ENCODE measurements at places on chromosomes 7 and 10.

GRCh38 chr10:110576220-110576619 is 8.7 kb downstream of the SMC3 start:
- no peak for DNase-seq

DNA sequence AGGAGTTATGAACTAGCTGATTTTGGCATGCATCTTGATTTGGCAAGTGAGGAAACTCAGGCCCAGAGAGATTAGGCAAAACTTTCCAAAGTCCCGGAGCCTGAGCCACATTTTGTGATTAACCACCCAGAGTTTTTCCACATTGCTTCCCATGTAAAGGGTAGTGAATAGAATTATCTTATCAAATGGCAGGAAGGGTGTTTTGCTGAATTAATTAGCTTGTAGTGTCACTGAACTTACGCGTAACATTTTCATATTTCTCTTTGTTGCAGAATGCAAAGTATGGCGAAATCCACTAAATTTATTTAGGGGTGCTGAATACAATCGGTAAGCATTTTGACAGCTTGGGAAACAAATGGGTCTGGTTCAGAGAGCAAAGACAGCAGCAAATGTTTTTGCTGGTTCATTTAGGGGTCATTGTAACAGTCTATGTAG is 176.2 kb downstream of the ST7 start:
- DNase-seq, result no peak

GRCh38 chr7:151507806-151508205 is 11.9 kb downstream of the RHEB start:
- DNase-seq, result no peak

DNA sequence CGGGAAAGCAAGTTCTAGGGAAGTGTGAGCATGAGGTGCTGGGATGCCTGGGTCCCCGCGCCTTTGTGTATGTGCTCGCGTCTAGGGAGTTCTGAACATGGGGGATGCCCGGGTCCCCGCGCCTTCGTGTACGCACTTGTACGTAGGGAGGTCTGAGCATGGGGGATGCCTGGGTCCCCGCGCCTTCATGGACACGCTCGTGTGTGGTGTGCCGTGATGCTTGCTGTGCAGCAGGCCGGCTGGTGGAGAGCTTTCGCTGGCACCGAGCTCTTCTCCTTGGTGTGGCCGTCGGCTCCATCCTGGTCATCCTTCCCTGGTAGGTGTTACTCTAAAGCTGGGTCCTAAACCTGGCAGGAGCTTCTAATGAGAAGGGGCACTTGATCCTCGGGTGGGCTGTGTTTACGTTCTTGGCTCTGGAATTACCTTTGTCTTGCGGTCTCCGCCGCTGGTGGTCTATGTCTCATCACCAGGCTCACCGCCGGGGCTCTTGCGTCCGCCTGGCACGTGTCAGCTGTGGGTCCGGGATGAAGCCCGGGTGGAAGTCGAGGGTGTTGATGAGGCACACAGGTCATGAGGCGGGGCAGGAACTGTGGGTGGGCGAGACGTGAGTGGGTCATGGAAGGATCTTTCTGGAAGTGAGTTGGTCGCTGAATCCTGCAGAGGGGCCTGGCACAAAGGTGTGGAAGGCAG is 63.5 kb downstream of the DNAJB6 start:
- no peak for DNase-seq

DNA sequence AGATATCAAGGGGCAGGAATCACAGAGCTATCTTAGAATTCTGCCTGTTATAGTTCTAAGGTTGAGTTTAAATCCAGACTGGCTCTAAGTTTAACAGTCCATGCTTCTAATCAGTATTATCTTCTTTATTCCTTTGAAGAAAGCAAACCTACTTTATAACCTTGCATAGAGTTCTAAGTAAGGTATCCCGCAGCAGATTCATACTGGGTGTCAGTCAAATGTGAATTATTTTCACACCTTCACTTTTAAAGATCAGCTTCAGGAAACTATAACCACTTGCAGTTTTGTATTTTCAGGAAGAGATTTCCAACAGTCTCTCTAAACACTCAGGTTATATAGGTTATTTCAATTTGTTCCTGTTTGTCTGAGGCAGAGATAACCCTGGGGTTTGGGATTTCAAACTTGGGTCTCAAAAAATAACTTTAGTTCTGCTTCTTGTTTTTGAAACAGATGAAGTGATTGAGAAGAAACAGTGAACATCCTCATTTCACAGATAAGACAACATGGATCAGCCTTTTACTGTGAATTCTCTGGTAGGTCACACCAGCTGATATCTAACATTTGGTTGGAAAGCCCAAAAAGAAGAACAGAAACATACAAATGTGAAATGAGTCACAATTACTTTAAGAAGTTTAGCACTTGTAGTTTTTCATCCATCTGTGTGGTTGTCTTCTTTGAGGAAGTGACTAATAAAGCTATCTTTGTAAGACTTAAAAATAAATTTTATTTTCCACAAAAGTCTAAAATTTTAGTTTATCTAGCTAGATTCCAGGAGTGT is 21.4 kb downstream of the STAMBPL1 start:
- no peak for DNase-seq

DNA sequence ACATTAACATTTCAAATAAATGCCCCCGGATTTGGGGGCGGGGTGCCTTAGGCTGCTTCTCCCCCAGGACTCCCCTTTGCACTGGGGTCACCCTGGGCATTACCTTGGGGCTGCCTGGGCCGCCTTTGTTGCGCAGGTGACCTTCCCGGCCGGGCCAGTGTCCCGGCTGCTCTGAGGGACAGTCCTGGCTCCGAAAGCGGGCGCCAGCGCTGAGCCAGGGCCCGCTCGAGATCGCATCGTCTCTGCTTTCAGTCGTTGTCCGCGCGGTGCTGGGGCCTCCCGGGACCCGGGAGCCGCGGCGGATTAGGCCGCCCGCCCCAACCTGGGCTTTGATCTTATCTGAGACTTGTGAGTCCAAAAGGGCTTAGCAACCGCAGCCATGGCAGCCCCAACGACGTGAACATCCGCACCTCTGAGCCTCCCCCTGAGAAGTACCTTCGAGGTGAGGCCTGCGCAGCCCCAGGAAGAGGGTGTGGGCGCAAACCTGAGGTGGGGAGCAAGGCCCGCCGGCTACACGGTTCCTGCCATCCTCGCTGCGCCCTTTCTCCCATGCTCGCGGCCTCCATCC is 14.8 kb upstream of the WAPL start:
- DNase-seq, result no peak
